ENCODE measurements at places on chromosomes 16 and 17.

DNA sequence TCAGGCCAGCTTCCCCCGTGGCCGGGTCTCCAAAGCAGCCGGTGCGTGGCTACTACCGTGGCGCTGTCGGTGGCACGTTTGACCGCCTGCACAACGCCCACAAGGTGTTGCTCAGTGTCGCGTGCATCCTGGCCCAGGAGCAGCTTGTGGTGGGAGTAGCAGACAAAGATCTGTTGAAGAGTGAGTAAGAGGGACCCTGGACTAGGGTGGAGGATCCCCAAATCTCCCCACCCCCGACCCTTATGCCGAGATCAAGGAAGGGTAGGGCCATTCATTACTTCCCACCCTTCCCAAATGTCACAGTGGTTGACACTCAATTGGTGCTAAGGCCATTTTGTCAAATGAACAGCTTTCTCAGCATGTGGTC is 1.2 kb downstream of the COASY start:
- peak overlapping the region; percentile 85 for H3K27ac ChIP-seq
- H3K27me3 ChIP-seq: peaks cover 22% of the 10 kb centered on the region
- no peaks in the 10 kb centered on the region for H3K36me3 ChIP-seq
- peaks cover 49% of the 10 kb centered on the region for H3K4me1 ChIP-seq
- DNase-seq: no peak

DNA sequence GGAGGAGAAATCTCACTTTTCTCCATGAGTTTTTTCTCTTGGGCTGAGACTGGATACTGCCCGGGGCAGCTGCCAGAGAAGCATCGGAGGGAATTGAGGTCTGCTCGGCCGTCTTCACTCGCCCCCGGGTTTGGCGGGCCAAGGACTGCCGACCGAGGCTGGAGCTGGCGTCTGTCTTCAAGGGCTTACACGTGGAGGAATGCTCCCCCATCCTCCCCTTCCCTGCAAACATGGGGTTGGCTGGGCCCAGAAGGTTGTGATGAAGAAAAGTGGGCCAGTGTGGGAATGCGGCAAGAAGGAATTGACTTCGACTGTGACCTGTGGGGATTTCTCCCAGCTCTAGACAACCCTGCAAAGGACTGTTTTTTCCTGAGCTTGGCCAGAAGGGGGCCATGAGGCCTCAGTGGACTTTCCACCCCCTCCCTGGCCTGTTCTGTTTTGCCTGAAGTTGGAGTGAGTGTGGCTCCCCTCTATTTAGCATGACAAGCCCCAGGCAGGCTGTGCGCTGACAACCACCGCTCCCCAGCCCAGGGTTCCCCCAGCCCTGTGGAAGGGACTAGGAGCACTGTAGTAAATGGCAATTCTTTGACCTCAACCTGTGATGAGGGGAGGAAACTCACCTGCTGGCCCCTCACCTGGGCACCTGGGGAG is 19.1 kb downstream of the NGFR start:
- H3K4me1 ChIP-seq: no peaks in the 10 kb centered on the region
- H3K27ac ChIP-seq: no peak overlapping the region
- no peak overlapping the region for H3K4me3 ChIP-seq
- DNase-seq: no peak

DNA sequence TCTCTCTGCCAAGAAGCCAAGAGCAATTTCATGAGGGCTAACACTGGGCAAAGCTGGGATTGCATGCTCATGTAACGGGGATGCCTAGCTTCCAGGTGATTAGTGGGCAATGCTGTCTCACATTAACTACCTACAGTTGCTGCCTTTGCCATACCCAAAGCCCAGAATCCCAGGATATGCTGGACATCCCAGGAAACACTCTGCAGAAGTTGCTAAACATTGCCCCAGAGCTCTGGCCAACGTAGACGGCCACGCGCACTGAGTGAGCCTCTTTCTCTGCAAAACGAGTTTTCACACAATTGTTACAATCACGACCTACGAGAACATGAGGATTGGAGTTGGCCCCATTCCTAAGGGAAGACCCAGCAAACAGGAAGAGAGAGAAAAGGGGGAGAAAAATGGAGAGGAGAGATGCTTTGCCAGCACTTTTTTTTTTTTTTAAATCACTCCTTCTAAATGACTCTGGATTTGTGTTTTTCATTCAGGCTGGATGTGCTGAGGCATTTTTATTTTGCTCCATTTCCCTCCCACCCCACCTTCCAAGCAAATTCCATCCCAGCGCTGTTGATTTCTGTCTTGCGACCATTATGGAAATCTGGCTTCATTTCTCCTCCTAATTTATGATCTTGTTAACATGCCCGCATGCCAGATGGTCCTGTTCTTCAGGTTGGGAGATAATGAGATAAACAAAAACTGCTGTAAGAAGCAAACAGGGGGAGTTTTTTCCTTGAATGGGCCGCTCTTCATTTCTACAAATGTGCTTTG is 112.8 kb upstream of the DNAH9 start:
- H3K4me1 ChIP-seq: no peaks in the 10 kb centered on the region
- DNase-seq: no peak
- no peak overlapping the region for H3K4me3 ChIP-seq
- H3K27me3 ChIP-seq: peaks cover 2% of the 10 kb centered on the region

- peak overlapping the region; percentile 65 for H3K4me3 ChIP-seq
- peaks cover 20% of the 10 kb centered on the region for H3K4me1 ChIP-seq
- H3K36me3 ChIP-seq: peaks cover 4% of the 10 kb centered on the region
- DNase-seq: peak; percentile 38
- no peak overlapping the region for H3K27ac ChIP-seq
These were observed 72.0 kb upstream of the DNAJA2 start for GRCh38 chr16:47045459-47045858.

DNA sequence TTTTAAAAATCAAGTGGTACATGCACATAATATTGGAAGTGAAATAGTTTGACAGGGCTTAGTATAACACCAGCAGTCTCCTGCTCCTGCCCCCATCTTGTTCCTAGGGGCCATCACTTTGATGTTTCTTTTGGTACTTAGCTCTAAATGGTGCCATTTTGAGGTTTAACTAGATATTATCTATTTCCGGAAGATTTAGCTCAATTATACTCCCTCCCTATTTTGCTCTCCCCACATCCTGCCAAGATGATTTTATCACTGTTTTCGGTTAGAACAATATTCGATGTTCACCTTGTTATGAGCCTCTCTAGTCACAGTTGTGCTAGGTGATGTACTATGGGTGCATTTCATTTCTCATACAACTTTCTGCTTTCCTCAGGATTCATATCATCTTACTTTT is 20.0 kb upstream of the SLC35G3 start:
- peaks cover 82% of the 10 kb centered on the region for H3K4me1 ChIP-seq
- H3K27ac ChIP-seq: peak overlapping the region; percentile 94
- peaks cover 3% of the 10 kb centered on the region for H3K27me3 ChIP-seq

GRCh38 chr17:68248891-68249290 is 1.0 kb downstream of the AMZ2 start:
- peak overlapping the region; percentile 88 for H3K4me3 ChIP-seq
- no peak for DNase-seq
- peaks cover 65% of the 10 kb centered on the region for H3K4me1 ChIP-seq
- peak overlapping the region; percentile 98 for H3K27ac ChIP-seq
- H3K27me3 ChIP-seq: peaks cover 32% of the 10 kb centered on the region
- peaks cover 3% of the 10 kb centered on the region for H3K36me3 ChIP-seq

- H3K27ac ChIP-seq: no peak overlapping the region
- no peaks in the 10 kb centered on the region for H3K27me3 ChIP-seq
- no peaks in the 10 kb centered on the region for H3K36me3 ChIP-seq
- H3K4me3 ChIP-seq: no peak overlapping the region
These were observed 3.7 kb upstream of the HCRT start for GRCh38 chr17:42188749-42189650.

DNA sequence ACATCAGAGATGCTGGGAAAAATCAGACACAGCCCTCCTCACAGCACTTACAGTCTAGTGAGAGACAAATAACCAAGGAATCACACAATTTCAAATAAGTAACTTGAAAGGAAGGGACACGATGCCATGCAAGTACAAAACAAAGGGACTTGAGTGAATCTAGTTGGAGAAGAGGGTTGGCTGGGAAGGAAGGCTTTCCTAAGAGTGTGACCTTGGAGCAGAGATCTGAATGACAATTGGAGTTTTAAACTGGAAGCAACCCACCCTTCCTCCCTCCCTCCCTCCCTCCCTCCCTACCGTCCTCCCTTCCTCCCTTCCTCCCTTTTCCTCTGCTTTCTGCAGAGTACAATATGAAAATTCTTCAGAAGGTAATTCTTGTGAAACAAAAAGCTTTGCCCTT is 31.1 kb downstream of the ADAMTS18 start:
- H3K4me3 ChIP-seq: no peak overlapping the region
- peaks cover 12% of the 10 kb centered on the region for H3K27me3 ChIP-seq
- no peaks in the 10 kb centered on the region for H3K36me3 ChIP-seq
- no peak overlapping the region for H3K27ac ChIP-seq

DNA sequence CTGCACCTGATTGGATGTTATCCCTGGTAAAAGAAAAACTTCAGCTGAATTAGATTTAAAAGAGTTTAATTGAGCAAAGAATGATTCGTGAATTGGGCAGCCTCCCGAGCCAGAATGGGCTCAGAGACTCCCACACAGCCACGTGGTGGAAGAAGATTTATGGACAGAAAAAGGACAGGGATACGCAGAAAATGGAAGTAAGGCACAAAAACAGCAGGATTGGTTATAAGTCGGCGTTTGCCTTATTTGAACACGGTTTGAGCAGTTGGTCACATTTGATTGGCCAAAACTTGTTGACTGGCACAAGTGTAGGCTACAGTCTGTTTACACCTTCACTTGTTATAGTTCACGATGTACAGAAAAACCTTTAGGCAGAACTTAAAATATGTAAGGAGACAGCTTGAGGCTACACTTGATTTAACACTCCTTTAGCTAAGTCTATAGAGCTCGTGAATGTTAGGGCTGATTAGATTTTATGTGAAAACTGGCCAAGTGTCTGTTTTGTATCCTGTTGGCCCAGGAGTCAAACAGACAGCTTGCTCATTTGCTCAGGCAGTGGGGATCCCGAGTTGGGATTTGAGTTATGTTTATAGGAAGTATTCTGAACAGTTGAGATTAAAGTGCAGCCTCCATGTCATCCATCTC is 119.5 kb upstream of the SHISA6 start:
- no peaks in the 10 kb centered on the region for H3K4me1 ChIP-seq
- H3K27ac ChIP-seq: no peak overlapping the region
- DNase-seq: no peak
- H3K36me3 ChIP-seq: no peaks in the 10 kb centered on the region

GRCh38 chr16:28602529-28602928 is 5.7 kb upstream of the SULT1A2 start:
- no peaks in the 10 kb centered on the region for H3K27me3 ChIP-seq
- no peak overlapping the region for H3K27ac ChIP-seq
- DNase-seq: no peak
- H3K36me3 ChIP-seq: no peaks in the 10 kb centered on the region
- no peak overlapping the region for H3K4me3 ChIP-seq
- H3K4me1 ChIP-seq: no peaks in the 10 kb centered on the region

- no peak overlapping the region for H3K4me3 ChIP-seq
- no peaks in the 10 kb centered on the region for H3K36me3 ChIP-seq
- H3K27me3 ChIP-seq: peaks cover 5% of the 10 kb centered on the region
- no peak for DNase-seq
- H3K27ac ChIP-seq: no peak overlapping the region
These were observed 46.9 kb upstream of the NLK start for GRCh38 chr17:27995554-27995953.

DNA sequence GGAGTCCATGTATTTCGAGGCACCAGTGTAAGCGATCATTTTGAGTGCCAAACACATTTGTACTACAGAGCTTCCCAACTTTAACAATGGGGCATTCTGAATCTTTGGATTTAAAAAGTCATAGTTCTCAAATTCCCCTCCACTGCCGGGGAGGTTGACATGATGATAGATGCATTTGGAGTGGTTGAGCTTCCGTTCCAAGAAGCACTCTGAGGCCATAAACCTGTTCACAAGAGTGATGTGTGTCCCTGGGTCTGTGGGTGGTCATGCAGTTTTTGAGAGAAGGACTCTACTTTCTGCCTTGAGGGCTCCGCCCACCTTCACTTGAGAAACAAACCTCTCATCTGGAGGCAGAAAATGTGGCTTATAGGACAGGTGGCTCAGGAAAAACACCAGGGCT is 43.7 kb downstream of the IRX5 start:
- no peaks in the 10 kb centered on the region for H3K36me3 ChIP-seq
- peaks cover 7% of the 10 kb centered on the region for H3K27me3 ChIP-seq
- no peaks in the 10 kb centered on the region for H3K4me1 ChIP-seq
- no peak overlapping the region for H3K27ac ChIP-seq
- no peak for DNase-seq

GRCh38 chr17:19311421-19312215 is 50.9 kb downstream of the B9D1 start:
- DNase-seq: no peak
- H3K27ac ChIP-seq: no peak overlapping the region
- peaks cover 11% of the 10 kb centered on the region for H3K4me1 ChIP-seq
- H3K27me3 ChIP-seq: peaks cover 4% of the 10 kb centered on the region
- H3K36me3 ChIP-seq: no peaks in the 10 kb centered on the region

GRCh38 chr17:60902399-60902798 is 224.7 kb downstream of the BCAS3 start:
- H3K27me3 ChIP-seq: peaks cover 1% of the 10 kb centered on the region
- H3K4me3 ChIP-seq: no peak overlapping the region
- no peak overlapping the region for H3K27ac ChIP-seq
- peaks cover 5% of the 10 kb centered on the region for H3K36me3 ChIP-seq

DNA sequence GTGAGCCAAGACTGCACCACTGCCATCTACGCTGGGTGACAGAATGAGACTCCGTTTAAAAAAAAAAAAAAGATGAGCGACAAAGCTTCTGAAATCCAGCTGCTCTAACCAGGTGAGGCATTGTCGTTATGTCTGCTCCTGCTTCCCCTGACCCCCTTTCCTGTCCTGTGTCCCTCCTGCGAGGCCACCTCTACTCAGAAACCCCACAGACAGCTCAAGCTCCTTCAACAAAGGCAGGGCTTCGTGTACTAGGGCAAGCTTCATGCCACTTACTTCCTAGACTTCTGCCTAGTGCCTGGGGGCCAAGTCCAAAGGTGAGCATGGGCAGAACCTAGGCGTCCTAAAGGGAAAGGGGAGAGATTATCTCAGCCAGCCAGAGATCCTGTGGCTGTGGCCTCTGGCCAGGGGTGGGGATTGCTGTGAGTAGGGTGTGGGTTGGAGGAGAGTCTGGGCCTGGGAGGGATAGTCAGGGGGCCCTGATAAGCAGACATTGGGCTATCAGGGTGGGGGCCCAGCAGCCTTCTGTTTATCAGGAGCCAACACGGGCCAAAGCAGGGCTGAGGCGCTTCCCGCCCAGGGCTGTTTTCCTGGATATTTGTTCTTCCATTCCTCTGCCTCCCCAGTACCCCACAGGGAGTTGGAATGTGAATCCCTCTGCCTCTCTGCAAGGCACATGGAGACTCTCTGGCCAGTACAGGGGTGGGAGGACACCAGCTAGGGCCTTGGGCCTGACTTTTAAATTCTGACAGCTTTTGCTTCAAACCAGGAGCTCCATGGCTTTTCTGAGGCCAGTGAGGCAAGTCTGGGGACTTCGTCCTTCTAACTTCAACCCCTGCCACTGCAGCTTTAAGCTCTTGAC is 10.4 kb downstream of the ERAL1 start:
- no peak overlapping the region for H3K4me3 ChIP-seq
- H3K27ac ChIP-seq: no peak overlapping the region
- DNase-seq: no peak
- no peaks in the 10 kb centered on the region for H3K4me1 ChIP-seq
- peaks cover 3% of the 10 kb centered on the region for H3K36me3 ChIP-seq
- no peaks in the 10 kb centered on the region for H3K27me3 ChIP-seq

Measured in immature natural killer cell (primary cell).